Foreskin keratinocyte (primary cell): ENCODE measurements at places on chromosomes 2 and 18. TPM values are rescaled to one million over a fixed set of nuclear protein-coding genes. Genes with fewer than 3 reads are reported as not detected.

DNA sequence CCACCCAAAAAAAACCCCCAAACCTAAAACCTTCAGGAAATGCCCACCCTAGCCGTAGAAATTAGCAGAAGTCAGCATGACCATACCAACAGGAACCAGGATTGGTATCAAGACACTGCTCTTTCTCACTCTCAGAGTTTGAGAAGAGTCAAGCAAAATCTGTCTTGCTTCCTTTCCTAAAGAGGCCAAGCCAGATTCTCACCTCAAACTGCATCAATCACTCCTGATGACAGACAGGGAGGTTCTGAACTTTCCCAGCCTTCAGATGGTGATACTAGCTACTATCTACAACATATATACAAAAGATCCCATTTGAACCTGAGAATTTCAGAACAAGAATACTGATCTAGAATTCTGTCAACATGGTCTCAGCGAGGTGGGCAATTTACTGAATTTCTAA, 29.7 kb downstream of the CCDC93 start:
- no peak for DNase-seq

GRCh38 chr2:109299536-109299935, 170.5 kb downstream of the SH3RF3 start:
- no peak for DNase-seq

The SLC19A3 gene
- 0.14 and 0.21 TPM in 2 replicates for total RNA-seq

The CXCR4 gene
- total RNA-seq: not detected in 2 replicates

GRCh38 chr2:201128933-201129505, 13.1 kb downstream of the CFLAR start:
- peak; percentile 73 for DNase-seq

GRCh38 chr18:22439447-22439846, 21.7 kb upstream of the CTAGE1 start:
- DNase-seq: peak; percentile 76

DNA sequence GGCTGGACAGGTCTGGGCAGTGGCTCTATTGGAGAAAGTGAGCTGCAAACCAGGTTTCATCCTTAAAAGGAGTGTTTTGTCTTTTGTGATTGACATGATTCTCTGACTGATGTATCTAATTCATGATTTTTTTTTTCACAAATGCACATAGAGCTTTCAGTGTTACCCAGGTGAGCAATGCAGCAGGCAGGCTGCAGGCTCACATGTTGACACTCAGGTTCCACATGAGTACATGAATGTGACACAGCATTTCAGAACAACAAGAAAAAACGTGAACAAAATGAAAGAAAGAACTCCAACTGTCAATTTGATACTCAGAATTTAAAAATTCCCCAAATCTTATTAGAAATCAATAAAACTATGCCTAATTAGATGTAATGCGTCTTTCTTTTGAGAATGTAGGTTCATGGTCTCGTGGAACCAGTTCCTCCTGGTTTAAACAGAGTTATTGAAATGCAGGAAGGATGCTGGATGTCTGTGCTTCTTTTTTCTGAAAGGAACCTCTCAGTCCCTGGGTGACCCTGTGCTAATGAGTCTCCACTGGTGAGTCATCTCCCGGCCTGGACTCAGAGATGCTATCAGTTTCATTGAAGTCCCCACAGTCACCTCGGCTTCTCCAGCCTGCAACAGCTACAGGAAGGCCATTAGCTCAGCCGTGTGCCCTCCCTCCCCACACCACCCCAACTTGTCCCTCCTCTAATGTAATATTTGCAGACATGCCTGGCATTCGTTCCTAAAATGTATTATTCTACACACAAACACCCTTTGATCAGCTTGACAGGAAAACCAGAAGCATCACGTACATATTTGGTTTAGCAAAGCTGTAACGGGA, 430.4 kb downstream of the LPIN1 start:
- peak; percentile 29 for DNase-seq

The CSRNP3 gene
- 1.0 and 1.5 TPM in 2 replicates for total RNA-seq
